ENCODE measurements at places on chromosomes 4 and X.

GRCh38 chrX:136812286-136812685 lies 31.6 kb upstream of the ARHGEF6 start:
- no peak for DNase-seq

DNA sequence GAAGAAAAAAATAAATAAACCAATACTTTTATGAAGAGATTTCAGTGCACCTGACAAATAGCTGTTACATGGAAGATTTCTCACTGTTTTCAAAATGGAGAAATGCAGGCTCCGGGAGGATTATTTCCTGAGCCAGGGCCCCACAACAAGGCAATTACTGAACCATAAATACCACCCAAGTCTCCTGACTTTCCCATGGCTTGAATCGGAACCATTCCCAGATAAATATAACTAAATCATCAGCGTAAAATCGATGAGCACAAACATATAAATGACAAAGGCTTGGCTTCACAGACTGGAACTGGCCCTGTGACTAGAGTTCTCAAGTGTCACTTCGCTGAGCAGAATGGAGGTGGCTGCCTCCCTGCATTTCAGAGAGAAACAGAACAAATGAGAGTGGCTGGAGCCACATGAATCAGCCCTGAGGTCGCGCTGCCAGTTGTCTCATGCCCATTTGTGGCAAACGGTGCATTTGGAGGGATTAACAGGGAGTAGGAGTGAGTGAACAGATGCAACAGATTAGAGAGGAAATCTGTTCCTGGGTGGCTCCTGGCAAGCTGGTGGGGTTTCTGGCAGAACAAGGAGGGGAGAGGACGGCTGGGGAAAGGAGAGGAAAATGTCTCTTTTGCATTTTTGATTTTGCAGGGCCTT lies 57.3 kb upstream of the STIM2 start:
- no peak for DNase-seq

DNA sequence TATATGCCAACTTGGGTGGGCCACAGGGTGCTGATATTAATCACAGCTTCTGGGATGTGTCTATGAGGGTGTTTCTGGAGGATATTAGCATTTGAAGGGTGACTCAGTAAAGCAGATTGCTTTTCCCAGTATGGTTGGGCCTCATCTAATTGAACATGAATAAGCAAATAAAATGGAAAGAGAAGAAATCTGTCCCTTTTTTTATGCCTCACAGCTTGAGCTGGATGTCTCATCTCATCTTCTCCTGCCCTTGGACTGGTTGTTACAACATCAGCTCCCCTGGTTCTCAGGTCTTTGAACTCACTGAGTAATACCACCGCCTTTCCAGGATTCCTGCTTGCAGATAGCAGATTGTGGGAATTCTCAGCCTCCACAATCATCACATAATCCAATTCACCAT lies 1149.2 kb downstream of the PCDH18 start:
- no peak for DNase-seq

- DNase-seq = no peak
These were observed 585.9 kb downstream of the PCDH18 start for GRCh38 chr4:136946307-136946907.

DNA sequence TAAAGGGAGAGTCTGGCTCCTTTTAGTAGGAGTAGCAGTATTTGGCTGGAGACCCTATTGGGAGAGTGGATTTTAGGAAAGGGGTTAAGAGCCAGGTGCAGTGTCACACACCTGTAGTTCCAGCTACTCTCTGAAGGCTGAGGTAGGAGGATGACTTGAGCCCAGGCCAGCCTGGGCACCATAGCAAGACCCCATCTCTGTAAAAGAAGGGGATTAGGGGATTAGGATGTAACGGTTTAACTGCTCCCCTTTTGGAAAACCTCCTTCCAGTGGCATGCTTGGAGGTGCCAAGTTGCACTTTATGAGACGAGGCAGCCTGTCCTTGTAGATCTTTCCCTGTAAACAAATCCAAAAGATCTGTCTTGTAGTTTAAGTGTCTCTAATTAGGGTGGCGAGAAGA lies 140.0 kb downstream of the KLHL8 start:
- no peak for DNase-seq

- DNase-seq = no peak
These were observed 1226.2 kb upstream of the TENM3 start for GRCh38 chr4:181017038-181017437.

GRCh38 chr4:122796801-122797404 lies 29.7 kb upstream of the FGF2 start:
- DNase-seq = no peak

DNA sequence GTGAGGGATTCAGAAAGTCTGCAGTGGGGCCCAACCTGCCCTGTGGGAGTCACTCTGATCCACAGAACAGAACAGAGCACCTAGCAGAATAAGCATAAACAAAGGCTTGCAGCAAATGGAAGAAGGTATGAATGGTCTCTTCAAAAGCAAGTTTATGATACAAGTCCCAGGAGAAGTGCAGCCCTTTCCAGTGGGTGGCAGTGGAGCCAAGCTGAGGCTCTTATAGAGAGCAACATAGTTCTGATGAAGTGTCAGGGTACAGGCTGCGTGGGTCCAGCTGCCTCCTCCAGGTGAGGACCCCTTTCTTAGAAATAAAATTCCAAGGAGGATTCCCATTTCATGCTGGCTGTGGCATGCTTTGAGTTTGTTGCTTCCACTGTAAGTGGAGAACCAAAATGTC lies 88.8 kb upstream of the PAK3 start:
- DNase-seq = no peak

DNA sequence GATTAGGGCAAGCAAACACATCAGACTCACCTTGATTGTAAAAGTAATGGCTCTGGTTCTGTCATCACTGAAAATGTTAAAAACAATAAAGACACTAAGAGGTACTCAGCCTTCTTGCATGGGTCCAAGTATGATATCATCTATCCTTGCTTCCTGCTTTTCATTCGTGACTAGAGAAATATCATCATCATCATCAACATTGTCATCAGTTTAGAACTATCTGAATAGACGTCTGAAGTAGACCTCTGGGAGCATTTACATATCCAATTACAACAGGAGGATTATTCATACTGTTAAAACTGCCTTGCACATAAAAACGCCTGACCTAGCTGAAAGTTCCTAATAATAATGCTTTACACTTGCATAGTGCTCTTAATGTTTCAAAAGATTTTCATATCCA lies 9.8 kb upstream of the FRAS1 start:
- DNase-seq = no peak

DNA sequence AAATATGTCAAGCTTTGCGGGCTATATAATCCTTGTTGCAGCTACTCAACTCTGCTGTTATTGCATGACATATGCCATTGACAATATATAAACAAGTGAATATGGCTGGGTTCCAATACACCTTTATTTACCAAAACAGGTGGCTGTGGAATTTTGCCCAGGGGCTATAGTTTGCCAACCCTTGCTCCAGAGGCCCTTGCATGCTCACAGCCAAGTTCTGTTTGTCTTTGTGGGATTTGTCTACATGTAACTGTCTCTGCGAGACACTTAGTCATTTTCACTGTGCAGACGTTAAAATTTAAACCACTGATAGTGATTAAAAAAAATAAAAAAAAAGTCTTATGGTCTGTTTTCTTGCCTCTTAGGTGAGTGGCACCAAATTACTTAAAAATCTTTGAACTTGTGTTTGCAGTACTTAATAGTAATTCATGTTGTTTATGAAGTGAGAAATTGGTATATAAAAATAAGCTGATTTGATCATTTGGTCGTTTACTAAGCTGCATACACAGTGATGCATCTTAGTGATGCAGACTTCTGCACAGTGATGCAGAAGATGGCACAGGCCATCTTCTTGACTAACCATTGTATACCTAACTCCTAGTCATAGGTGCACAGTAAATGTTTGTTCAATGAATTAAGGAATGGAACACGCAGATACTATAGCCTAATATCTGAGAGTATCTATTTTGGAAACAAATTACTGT lies 170.9 kb downstream of the FRMPD4 start:
- DNase-seq = no peak

All from stimulated activated CD4-positive, alpha-beta T cell treated with anti-CD3 and anti-CD28 coated beads, TNF-alpha, amount 100 ng/mL, for 48 hours (primary cell).